Glutamatergic neuron (in vitro differentiated cells): ENCODE measurements at places on chromosomes 12 and 14.

- no peak for DNase-seq
Measured at GRCh38 chr14:42480255-42480654, 873.6 kb downstream of the LRFN5 start.

DNA sequence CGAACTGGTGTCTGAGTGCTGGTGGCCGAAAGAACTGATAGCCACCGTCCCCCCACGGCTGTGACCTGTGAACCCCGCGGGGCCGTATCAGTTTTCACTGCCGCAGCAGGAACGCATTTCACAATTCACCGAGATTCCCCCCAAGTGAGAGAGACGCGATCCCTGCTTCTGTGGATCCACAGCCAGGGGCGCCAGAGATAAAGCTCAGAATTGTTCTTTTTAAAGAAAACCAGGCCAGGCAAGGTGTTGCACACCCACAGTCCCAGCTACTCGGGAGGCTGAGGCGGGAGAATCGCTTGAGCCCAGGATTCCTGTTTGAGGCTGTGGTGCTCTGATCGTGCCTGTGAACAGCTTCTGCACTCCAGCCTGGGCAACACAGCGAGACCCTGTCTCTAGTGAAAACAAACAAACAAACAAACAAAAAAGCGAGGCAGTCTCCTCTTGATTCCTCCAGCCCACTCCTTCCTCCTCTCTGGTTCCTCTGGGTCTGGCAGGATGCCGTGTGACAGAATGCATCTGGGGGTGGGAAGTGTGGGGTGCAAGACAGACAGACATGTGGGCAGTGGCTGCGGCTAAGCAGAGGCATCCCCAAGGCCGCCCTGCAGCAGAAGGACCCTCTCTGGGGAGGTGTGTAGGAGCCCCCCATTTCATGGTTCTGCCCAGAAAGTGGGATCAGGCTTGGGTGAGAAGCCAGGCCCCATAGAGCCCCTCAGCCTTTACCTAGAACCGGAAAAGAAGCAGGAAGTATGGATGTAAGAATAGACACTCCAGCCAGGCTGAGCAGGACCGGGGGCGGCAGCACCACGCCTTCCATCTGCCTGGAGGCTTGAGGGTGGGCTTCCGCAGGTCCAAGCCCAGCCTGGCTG lies 39.2 kb upstream of the PPP1R13B start:
- no peak for DNase-seq

DNA sequence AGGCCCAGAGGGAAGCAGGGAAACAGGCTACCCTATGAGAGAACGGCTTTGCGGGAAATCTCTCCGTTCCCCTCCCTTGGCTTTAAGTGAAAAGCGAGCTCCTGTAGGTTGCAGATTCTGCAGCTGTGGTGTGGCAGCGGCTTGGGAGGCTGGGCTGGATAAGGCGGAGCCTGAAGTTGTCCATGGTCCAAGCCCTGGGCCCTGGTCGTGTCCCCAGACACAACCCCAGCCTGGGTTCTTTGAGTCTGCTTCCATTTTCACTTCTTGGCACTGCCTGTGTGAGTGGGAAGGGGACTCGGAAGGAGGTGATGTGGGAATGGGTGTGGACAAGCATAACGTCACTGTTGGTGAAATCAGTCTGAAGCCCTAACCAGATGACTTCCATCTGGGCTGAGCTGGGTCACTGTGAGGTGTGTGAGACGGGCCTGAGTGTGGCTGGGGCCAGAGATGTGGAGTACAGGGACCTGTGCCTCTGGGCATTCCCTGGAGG lies 43.0 kb upstream of the CTDSP2 start:
- DNase-seq, result no peak

- no peak for DNase-seq
Measured at GRCh38 chr14:78278464-78279250, 108.5 kb downstream of the NRXN3 start.
